ENCODE measurements at places on chromosomes 2 and 18. TPM values are rescaled to one million over a fixed set of nuclear protein-coding genes. Genes with fewer than 3 reads are reported as not detected.

Gene ANKRD30B
- total RNA-seq, result not detected

Gene B3GNT7
- 5.9 TPM for total RNA-seq

Gene HEATR5B
- total RNA-seq, result 19.2 TPM

Gene SOX11
- total RNA-seq, result 0.29 TPM

Gene SLC19A3
- 0.29 TPM for total RNA-seq

Gene GRP
- not detected for total RNA-seq
